ENCODE measurements at places on chromosomes 6 and 20.

GRCh38 chr20:7716286-7716972, 223.8 kb downstream of the HAO1 start:
- no peak for DNase-seq

DNA sequence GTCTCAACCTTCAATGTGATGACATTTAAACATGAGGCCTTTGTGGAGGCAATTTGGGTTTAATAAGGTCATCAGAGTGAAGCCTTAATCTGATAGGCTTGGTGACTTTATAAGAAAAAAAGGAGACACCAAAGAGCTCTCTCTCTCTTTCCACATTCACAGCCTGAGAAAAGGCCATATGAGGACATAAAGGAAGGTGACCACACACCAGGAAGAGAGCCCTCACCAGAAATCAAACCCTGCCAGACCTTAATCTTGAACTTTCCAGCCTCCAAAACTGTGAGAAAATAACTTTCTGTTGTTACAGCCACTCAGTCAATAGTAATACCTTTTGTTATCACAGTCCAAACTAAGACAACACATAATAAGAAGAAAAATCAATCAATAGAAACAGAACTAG, 47.7 kb downstream of the COL12A1 start:
- DNase-seq = no peak

GRCh38 chr6:28254121-28254519, 2.1 kb upstream of the ZKSCAN4 start:
- DNase-seq = no peak

GRCh38 chr20:57048027-57048869, 218.2 kb downstream of the BMP7 start:
- no peak for DNase-seq

DNA sequence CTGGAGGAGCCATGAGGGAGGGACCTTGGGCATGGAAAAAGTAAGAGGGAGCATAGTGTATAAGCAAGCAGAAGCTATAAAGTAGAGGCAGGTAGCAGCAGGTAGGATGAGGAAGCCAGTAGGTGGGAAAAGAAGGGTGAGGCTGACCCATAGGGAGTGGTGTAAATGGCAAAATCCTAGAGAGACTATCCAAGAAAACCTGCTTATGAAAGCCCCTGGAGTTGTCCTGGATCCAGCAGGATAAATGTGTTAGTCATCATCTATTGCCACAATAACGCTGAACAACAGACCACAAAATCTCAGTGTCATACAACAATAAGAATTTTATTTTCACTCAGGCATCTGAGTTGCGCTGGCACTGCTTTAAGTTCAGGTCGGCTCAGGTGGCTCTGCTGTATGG, 30.2 kb downstream of the CHD6 start:
- no peak for DNase-seq

DNA sequence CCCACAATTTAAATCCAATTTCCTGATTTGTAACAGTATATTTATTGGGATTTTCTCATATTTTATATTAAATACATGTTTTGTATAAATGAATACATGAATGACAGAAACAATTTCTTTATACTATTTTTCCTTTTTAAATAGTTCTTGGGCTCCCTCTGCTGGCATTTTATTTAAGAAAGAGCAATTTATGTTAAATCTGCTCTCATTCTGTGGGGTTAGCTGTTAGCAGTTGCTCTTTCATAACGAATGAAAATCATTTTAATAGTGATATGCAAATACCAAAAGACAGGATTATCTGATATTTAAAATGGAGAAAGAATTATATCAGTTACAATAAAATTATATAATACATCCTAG, 118.3 kb downstream of the RALGAPA2 start:
- DNase-seq = no peak

DNA sequence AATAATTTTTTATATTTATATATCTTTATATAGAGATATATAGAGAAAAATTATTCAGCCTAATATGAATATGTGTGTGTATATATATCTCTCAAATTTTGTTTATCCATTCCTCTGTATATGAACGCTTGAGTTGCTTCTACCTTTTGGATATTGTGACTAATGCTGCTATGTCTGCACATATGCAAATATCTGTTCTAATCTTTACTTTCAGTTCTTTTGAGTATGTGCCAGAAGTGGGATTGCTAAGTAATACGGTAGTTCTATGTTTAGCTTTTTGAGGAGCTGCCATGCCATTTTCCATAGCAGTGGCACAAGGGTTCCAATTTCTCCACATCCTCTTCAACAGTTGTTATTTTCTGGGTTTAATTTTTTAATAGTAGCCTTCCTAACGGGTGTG, 72.8 kb upstream of the CEP85L start:
- no peak for DNase-seq

- no peak for DNase-seq
Measured at GRCh38 chr6:44969446-44970185, 358.5 kb upstream of the RUNX2 start.

DNA sequence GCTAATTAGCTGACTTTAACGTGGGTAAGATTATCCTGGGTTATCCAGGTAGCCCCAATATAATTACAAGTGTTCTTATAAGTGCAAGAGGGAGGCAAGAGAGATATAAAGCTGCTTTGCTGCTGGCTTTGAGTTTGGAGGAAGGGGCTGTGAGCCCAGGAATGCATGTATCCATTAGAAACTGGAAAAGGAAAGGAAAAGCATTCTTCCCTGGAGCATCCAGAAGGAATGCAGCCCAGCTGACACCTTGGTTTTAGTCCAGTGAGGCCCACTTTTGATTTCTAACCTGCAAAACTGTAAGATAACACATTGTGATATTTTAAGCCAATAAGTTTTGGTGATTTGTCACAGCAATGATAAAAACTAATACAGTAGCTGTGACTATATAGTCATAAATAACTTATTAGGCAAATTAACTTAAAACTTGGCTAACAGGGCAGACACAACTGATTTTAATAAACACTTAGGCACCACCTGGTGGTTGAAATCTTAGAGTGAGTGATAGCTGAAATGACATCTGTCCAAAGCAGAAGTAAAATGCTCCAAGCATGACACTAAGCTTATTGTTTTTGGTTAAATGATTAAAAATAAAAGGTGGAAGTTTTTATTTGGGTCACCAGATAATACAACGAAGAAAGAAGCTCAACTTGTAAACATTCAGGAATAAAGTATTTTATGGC, 35.6 kb downstream of the ADGRF4 start:
- no peak for DNase-seq

DNA sequence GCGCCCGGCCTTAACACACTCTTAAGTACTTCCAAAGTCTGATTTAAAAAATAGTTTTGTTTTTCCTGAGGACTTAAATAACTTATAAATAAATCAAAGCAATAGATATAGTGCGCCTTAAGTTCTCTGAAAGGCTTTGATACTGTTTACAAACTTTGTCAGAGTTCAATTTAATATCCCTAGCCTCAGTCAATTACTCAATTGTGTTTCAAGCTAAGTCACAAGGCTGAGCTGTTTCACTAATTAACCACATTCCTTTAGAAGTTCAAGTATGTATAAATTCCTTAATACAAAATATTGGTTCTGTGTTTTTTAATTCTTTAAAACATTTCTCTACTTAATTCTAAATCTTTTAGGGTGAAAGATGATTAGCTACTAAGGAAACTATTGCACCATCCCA, 178.4 kb upstream of the AGPAT4 start:
- no peak for DNase-seq

GRCh38 chr6:68967549-68968300, 332.6 kb downstream of the ADGRB3 start:
- DNase-seq = no peak

GRCh38 chr6:153210083-153210482, 79.0 kb upstream of the RGS17 start:
- DNase-seq = no peak

GRCh38 chr20:20373091-20373571, 5.2 kb downstream of the INSM1 start:
- no peak for DNase-seq

- no peak for DNase-seq
Measured at GRCh38 chr6:144566868-144567615, 281.9 kb downstream of the UTRN start.

DNA sequence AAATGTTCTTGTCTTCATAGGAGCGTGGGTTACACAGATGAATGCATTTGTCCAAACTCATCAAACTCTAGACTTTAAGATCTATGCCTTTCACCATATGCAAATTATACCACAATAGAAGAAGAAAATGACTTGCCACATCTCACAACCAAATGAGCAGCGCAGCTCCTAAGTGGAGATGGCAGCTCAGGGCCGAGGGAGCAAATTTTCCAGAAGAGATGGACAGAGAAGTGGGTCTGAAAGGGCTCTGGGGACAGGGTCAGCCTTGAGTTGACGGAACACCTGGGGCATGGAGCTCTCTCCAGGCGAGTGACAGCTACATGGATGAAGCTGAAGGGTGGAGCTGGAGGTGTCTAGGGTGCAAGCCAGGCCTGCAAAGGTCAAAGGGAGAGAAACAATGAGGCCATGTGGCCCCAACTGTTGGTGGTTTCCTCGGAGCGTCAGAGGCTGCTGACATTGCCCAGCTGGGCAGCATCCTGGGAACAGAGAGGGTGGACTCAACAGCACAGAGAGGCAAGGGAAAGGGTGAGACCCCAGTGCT, 228.3 kb downstream of the NRN1 start:
- DNase-seq = no peak

DNA sequence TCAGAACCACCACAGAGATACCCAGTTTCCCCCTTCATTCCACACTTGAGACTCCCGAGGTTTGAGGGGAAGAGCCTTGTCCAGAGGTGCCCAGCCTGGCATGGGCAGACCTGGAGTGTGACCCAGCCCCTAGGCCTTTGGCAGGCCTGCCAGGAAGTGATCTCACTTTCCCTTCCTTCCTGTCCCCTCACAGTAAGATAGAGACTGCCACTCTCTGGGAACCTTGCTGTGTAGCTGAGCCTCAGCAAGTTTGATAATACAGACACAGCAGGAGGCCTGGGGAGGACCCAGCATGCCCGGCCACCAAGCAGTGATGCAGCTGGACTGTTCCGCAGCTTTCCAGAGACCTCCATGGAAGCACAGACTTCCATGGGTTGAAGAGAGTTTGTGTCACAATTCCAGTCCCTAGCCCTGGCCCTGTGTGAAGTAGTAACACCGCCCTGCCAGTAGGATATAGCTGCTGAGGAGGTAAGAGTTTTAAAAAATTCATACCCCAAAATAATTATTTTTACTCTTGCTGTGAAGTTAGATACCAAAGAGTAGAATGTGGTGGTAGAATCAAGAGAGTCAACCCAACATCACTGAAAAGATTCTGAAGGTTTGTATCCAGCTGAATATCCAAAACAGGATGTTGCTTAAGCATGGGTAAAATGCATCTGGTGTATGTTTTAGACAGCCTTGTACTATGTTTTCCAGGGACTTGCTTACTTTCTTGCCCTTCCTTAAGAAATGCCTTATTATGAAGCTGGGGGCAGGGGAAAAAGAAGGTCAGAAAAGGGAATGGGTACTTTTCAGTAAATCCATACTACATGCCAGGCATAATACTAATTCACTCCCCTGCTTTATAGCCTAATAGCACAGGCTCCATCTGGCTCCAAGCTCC, 16.3 kb downstream of the PKIG start:
- DNase-seq = no peak

GRCh38 chr6:56915832-56916231, 39.1 kb upstream of the BEND6 start:
- no peak for DNase-seq

GRCh38 chr6:85396159-85396808, 53.6 kb upstream of the NT5E start:
- no peak for DNase-seq

DNA sequence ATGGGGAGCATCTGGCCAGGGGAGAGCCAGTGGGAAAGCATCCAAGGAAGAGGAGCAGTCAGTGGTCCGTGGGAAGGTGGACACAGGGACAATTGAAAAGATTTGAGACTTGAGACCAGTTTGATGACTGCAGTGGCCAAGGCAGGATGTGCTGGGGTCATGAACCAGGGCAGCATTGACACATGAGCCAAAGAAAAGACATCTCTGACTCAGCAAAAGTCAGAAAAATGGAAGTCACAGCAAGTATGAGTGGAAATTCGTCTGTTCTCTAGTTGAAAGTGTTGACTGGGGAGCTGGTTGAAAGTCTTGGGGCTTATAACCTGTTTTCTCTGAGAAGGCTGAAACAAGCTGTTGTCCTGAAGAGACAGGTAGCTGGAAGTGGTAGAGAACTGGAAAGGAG, 31.3 kb downstream of the RAB22A start:
- DNase-seq = no peak

Data from stimulated activated CD8-positive, alpha-beta memory T cell treated with anti-CD3 and anti-CD28 coated beads, Interleukin-4, amount 100 ng/mL, for 1 hour (primary cell).